BJ (cell line): ENCODE measurements at places on chromosomes 3 and 15.
A peak's percentile ranks its signal among the peaks of the same experiment; 100 is the strongest.

DNA sequence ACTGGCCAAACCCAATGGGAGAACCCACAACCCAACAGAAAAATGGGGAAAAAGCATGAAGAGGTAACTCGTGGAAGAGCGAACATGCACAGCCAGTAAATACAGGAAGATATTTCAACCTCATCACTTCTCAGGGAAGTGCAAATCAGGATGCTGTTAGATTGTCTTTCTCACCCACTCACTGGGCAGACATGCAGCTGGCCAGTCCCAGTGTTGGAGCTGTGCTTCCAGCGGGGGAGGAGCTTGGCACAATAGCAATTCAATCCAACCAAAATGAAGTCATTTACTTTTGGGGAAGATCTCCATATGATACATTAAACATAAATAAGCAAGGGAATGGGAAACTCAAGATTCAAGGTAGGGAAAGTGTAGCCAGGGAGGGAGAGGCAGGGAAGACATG is 12.1 kb downstream of the WNT7A start:
- DNase-seq, result no peak

- DNase-seq, result no peak
Observed at GRCh38 chr3:62378311-62378789, 5.0 kb upstream of the FEZF2 start.

DNA sequence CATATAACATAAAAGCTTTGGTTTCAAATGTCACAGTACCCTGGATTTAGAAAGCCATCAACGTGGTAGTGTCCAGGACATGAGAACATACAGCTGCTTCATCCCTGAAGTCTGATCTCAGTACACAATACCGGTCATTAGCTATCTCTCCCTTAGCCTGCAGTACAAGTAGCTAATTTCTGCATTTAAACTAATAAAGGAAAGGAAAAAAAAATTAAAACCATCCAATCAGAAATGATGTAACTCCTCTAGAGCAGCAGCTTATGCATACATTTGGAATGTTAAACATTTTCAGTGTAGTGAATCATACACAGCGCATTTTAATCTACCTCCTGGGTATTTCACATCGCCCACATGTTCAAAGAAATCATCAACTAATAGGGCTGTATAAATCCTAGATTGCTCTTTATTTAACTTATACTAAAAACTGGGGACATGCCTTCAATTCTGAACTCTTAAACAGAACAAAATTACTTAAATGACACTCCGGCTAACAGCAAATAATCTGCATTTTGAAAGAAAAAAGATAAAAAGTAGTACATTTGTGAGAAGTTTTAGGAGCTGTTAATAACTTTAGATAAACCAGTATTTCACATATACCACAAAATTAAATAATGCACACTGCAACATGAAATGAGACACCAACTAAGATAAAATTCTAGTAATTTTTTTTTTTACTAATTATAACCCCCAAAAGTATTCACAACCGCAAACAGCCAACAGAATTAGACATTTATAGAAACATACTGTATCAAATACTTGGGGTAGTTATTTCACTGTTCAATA is 3.7 kb downstream of the IGF2BP2 start:
- peak; percentile 74 for DNase-seq

DNA sequence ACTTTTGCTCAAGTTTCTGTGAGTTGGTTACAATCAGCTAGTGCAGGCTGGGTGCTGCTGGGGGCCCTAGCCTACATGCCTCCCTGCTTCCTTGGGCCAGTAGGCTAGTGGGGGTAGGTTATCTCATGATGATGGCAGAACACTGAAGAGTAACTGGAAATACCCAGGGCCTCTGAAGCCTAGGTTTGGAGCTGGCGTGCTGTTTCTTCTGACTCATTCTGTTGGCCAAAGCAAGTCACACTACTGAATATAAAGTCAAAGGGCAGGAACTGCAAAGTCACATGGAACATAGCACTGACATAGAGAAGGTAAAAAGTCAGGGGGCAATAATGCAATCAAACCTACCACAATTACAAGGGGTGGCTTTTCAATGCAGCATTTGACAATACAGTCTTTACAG is 34.5 kb downstream of the RASGRP1 start:
- no peak for DNase-seq

- DNase-seq, result no peak
Observed at GRCh38 chr3:9250236-9250635, 790 bp upstream of the SRGAP3 start.

- DNase-seq, result no peak
Observed at GRCh38 chr3:111152496-111152895, 80.9 kb downstream of the NECTIN3 start.
